GM12892 (cell line): ENCODE measurements at places on chromosomes 12 and 14.
A peak's percentile ranks its signal among the peaks of the same experiment; 100 is the strongest.

DNA sequence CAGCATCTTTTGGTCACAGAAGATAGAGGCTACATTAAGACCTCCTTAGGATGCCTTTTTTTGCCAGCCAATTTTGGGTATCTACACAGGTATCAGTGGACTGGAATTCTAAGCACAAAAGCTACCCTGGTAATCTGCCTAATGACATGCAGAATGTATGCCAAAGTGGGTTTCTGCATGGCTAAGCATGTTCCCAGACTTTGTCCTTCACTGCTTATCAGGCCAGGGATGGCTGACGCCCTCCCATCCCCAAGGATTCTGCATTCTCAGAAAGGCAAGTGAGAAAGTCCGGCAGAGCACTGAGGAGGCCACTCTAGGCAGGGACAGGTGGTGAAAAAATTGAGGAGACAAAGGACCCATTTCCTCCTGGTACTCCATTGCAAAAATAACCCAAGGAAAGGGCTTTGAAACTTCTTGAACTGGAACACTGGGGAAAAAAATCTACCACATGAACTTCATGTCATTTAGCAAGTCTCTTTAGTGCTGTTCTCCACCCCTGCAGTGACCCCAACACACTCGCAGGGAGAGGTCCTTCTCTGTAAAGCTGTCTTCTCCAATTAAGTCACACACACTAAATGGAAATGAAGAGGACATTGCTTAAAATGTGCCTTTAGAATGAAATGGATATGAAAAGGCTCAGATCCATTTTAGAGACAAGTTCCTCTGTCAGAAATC lies 91.7 kb upstream of the MAX start:
- DNase-seq = no peak

- DNase-seq = peak; percentile 21
Measured at GRCh38 chr14:75875958-75876357, 105.8 kb downstream of the TGFB3 start.

DNA sequence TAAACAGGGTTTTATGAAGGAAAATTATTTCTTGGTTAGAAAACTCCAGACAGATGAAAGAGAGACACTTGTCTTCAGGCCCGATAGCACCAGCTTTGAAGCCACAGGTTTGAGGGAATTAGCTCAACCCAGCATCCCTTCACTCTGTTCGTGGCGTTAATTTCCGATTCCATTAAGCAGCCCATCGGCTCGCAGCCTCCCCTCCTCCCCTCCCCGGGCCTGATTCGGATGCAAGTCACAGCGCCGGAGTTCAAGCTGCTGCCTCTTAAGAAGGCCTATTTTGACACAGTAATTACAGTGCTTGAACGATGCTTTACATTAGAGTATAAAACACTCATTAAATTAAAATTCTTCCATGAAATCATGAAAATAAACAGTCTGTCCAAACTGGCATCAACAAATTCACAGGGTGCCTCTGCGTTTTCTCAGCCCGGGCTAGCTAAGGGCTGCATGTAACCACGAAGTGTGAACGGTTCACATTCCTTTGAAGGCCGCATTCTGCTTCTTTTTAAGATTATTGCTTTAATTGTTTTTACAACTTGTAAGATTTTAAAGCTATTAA lies 145.8 kb downstream of the DICER1 start:
- no peak for DNase-seq

GRCh38 chr12:120698665-120699064 lies 11.6 kb upstream of the UNC119B start:
- no peak for DNase-seq
